Activated CD4-positive, alpha-beta T cell treated with anti-CD3 and anti-CD28 coated beads for 1 hour (primary cell): ENCODE measurements at places on chromosomes 11 and 22.

- no peak for DNase-seq
Observed at GRCh38 chr11:114049050-114049449, 10.5 kb upstream of the ZBTB16 start.

GRCh38 chr22:24302591-24302990 lies 32.0 kb downstream of the SPECC1L start:
- DNase-seq: no peak

DNA sequence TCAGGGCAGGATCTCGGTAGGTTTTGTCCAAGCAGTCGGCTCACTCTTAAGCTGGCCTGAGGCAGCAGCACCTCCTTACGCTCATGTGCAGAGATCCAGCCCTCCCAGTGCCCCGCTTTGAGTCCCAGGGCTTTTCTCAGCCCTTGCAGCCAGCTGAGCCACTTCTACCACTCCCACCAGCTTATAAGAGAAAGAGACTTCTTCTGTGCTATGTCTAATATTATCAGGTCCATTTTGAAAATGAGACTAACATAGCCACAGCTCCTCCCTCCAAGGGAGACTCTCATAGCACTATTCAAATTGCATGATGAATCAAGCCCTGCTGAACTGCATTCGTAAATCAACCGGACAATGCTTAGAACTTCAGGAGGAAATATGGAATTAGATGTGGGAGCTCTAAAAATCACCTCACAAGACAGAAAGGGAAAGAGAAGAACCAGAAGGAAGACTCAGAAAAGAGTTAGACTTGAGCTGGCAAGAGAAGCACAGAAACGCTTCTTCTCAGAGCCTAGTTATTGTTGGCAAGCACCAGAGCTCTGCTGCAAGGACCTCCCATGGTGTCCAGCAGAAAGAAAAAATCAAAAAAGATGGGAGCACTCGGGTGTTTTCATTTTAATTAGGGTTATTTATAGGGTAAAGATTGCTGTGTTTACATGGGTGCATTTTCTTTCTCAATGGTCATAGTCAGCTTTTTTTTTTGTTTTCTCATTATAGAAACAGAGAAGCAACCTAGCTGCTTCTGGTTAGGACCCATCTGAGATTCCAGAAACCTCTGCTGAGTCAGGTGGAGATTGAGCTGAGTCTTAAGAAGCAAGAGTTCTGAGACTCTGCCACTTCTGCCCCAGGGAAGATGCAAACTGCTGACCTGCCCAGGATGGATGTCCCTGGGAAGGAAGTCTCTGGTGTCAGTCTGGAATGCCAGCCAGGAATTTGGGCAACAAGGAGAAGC lies 181.4 kb downstream of the ETS1 start:
- DNase-seq: no peak

- DNase-seq: no peak
Observed at GRCh38 chr11:3213659-3214419, 4.8 kb downstream of the MRGPRG start.

- no peak for DNase-seq
Observed at GRCh38 chr11:43732225-43732624, 51.7 kb downstream of the HSD17B12 start.

GRCh38 chr11:128058580-128059208 lies 528.7 kb downstream of the ETS1 start:
- DNase-seq: no peak
